HT1080 (cell line): ENCODE measurements at places on chromosomes 13 and 19. TPM values are rescaled to one million over a fixed set of nuclear protein-coding genes. Genes with fewer than 3 reads are reported as not detected.
A peak's percentile ranks its signal among the peaks of the same experiment; 100 is the strongest.

The CGB2 gene
- 0.71 TPM in 1 of 2 replicates, not detected in the other for total RNA-seq

The COMP gene
- not detected in 2 replicates for total RNA-seq

The SPRY2 gene
- 30.9 and 45.6 TPM in 2 replicates for total RNA-seq

GRCh38 chr19:54422136-54422535 is 6.9 kb downstream of the TTYH1 start:
- no peak for DNase-seq

GRCh38 chr19:29405728-29405995 is 120.1 kb upstream of the VSTM2B start:
- DNase-seq, result no peak

DNA sequence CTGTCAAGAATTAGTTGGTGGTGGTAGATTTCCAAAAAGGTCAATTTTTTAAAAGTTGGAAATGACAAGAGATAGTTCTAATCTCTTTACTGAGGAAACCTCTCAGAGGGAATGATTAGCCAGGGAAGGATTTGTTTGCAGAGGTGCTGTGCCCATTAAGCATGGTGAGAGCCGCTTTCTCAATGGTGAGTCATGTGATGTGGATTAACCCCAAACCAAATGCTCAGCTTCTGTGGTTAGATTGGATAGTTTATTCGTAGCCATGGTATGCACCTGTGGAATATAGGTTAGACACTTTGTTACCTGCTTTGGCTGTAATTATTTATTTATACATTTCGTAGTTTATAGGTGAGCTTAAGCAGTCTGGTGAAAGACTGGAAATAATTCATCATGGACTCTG is 7.1 kb downstream of the HNRNPM start:
- peak; percentile 73 for DNase-seq

DNA sequence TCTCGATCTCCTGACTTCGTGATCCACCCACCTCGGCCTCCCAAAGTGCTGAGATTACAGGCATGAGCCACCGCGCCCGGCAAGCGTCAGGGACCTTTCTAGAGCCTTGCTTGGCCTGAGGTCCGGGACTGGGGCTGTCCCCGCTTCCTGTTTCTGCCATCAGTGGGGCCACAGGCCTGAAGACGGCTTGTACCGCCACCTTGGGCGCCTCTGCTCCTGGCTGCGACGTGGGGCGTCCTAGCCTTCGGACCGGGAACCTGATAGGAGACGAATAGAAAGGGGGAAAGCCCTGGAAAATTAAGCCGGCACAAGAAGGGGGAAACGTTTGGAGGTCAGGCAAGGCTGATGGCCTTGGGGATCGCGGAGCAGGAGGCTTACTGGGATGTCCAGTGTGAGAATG is 35.1 kb downstream of the RNF6 start:
- DNase-seq, result no peak

- peak; percentile 95 for DNase-seq
Measured at GRCh38 chr19:13152974-13153568, 2.9 kb downstream of the IER2 start.

DNA sequence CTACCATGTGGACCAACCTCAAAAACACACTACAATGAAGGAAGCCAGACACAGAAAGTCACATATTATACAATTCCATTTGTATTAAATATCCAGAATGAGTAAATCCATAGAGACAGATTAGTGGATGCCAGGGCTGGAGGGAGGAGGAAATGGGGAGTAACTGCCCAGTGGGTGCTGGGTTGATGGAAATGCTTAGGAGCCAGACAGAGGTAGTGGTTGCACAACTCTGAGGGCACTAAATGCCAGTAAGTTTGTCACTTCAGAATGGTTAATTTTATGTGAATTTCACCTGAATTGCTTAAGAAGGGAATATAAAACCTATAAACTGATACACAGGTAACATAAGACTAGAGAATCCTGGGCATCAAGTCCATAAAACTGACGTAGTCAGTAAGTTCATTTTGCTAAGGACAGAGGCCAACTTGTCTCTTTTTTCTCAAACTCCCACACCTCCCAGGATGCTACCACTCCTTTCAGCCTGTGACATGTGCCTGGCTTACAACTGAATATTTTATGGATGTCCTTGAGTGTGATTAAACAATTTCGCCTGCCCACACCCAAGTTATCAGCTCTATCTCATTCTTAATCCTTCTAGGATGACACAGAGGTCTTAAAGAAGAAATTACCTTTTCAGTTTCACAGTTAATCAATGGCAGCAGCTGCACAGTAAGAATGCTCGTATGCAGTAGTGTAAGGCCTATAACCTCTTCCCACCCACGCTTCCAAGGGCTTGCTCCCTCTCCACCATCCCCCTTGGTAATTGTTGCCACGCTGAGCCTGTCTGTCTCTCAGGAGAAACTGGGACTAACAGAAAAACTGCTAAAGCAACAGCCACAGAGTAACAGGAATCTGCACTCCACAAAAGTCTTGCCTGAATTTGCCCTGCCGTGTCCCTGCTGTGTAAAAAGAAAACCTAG is 5.9 kb upstream of the MLNR start:
- no peak for DNase-seq
